ENCODE measurements at places on chromosomes 11 and 22.

DNA sequence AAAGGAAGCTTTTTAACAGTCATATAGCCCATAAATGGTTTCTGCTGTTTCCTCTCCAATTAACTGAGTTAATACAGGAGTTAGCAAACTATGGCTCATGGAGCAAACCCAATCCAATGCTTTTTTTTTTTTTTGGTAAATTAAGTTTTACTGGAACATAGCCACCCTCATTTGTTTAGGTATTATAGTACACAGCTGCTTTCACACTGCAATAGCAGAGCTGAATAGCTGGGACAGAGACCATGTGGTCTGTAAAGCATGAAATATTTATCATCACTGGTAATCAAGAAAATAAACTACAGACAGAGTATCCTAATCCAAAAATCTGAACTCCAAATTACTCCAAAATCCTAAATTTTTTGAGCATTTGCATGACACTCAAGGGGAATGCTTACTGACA is 53.7 kb downstream of the RDX start:
- DNase-seq: no peak

DNA sequence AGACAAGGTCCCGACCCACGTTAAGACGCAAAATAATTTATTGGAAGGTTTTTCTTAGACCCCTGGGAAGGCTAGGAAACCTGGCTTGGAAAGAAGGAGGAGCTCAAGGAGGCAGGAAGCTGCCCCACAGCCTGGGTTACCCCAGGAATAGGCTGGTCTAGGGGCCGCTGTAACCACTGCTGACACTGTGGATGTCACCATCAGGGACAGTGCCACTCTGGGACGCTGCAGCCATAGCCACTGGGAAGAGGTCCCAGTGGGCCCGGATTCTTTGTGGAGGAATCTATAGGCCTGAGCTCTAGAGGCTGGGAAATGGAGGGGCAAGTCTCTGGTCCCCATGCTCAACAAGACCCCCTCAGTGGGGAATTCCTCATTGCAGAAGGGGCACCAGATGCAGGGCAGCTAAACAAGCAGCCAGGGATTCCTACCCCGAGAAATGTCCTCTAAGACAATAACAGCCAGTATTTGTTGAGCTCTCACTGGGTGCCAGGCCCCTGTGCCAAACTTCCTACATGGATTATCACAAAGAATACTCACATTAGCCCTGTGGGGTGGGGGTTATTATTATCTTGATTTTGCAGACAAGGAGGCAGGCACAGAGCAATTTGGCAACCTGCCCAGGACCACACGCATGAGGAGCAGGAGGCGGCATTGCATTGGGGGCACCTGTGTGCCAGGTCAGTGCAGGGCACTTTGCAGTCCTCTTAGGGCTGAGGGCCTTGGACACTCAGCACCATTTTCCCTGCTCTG is 19.5 kb upstream of the CHKA start:
- no peak for DNase-seq

DNA sequence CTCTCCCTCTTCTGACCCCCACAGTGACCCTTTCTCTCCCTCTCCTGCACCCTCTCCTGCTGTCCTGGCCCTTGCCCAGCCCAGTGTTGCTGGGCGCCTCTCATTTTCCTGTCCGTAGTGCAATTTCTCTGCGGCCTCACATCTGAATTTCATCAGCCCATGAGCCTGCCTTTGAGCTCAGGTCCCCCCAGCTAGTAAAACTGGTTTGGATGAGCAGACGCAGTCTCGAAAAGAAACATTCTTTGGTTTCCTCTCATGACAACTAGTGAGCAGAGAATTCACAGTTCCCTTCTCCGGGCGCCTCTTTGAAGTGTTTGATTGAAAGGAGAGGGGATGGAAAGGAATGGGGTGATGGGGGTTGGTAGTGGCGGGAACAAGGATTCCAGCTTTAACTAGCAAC is 126.0 kb upstream of the CADM1 start:
- DNase-seq: no peak

DNA sequence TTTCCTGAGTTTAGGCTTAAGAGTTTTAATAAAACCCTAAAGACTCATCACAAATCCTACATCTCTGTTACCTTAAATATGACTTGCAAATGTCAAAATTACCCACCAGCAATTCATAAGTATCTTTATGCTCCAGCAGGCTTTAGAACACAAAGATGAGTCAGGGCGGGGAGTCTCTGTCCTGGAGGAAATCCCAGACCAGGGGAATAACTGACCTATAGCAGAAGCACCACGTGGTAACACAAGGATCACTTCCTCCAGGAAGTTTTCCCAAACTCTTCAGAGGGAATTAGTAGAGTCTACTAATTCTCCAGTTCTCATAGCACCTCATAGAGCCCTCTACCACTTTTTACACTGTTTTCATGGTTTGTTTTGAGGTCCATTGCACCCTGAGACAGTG is 217.0 kb downstream of the NAV2 start:
- DNase-seq: no peak

GRCh38 chr11:46207270-46207669 is 70.2 kb upstream of the CREB3L1 start:
- DNase-seq: no peak

GRCh38 chr11:2929531-2929949 is 320 bp upstream of the PHLDA2 start:
- no peak for DNase-seq

DNA sequence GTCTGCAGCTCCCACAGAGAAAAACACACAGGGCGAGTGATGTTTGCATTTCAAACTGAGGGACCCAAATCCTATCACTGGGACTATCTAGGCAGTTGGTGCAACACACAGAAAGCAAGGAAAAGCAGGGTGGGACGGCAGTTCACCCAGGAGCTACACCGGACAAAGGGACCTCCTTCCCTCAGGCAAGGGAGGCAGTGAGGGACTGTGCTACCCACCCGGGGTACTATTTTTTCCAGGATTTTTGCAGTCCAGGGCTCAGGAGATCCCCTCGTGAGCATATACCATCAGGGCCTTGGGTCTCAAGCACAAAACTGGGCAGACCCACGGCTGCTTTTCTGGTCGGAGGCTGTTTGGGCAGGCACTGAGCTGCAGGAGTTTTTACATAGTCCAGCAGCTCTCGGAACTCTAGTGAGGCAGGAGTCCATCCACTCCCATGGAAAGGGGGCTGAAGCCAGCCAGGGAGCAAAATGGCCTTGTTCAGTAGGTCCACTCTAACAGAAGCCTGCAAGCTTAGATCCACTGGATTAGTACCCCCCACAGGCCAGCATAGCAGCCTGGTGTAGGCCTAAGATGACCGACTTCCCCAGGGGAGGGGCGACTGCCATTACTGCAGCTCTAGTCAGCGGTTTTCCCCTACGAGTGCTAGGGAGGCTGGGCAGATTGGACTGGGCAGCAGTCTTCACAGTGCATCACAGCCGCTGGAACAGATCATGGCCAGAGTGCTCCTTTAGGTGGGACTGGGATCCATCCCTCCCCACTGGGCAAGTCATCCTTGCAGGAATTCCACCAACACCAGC is 28.2 kb downstream of the CARD18 start:
- DNase-seq: no peak

GRCh38 chr11:72454791-72455190 is 20.5 kb upstream of the CLPB start:
- DNase-seq: no peak

DNA sequence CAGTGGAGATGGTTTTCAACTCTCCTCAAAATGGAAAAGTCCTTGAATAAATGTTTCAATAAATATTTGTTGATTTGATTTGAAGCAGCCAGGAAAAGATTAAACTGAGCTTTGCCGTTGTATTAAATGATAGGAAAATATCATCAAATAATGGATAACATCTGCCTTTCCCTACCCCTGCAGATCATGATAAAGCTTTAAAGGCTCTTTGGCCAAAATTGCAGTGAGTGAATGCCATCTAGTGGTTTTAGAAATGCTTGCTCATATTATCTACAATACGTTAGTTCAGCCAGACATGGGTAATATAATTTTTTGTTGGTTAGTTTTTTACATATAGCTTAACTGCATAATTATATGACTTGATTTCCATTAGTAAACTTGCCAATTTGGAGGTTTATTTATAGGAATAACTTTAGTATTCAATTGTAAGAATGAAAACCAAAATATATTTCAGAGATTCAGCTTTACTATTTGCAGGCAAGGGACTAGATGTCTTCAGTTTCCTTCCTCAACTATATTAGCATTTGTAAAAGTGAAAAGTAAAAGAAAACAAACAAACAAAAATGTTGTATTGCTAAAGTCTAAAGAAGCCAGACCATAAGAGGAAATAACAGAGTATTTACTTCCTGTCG is 159.2 kb downstream of the MSANTD4 start:
- DNase-seq: no peak

GRCh38 chr11:85697747-85698146 is 11.8 kb upstream of the CCDC89 start:
- no peak for DNase-seq

GRCh38 chr11:106625566-106625965 is 392.7 kb downstream of the GUCY1A2 start:
- no peak for DNase-seq

- no peak for DNase-seq
Observed at GRCh38 chr22:50118557-50119168, 28.9 kb downstream of the MOV10L1 start.

DNA sequence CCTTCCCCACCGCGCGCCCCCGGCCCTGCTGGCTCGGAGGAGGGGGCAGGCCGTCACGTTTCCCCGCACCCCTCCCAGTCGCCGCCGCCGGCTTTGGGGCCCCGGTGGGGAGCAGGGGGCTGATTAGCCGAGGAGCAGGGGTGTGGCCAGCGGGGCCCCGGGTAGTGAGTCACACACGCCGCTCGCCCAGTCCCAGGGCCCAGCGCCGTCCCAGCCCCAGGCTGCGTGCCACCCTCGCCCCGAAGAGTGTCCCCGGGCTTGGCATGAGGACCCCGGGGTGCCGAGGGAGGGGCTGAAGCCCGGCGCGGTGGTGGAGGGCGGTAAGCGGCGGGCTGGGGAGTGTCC is 34.4 kb downstream of the PRDM11 start:
- peak; percentile 16 for DNase-seq

DNA sequence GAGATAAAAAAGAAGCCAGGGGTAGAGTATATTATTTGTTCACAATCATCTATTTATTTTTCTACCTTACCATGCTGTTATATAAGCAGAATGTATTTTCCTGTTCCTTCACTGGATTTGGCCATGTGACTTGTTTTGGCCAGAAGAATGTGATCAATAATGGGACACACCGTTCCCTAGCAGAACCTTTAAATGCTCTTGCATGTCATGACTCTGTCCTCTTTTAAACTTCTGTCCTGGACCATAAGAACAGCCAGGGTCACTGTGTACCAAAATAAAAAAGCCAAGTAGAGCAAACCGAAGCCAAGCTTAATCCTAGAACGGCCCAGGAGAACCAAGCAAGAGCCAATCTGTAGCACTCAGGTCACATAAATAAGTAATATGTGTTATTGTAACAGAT is 1682.4 kb downstream of the LRRC4C start:
- DNase-seq: no peak

- DNase-seq: no peak
Observed at GRCh38 chr11:73465871-73466270, 89.7 kb downstream of the RELT start.

- no peak for DNase-seq
Observed at GRCh38 chr11:86108890-86109638, 40.2 kb upstream of the PICALM start.

- DNase-seq: no peak
Observed at GRCh38 chr22:30717331-30717921, 22.8 kb downstream of the OSBP2 start.

GRCh38 chr11:2210366-2211112 is 38.9 kb upstream of the TH start:
- DNase-seq: no peak

GRCh38 chr11:114251815-114252337 is 44.3 kb upstream of the NNMT start:
- no peak for DNase-seq

- no peak for DNase-seq
Observed at GRCh38 chr22:45688600-45689080, 17.0 kb downstream of the ATXN10 start.

- DNase-seq: no peak
Observed at GRCh38 chr22:39475337-39475736, 18.5 kb downstream of the MGAT3 start.

GRCh38 chr22:22789922-22790845 is 97.4 kb upstream of the IGLL5 start:
- DNase-seq: no peak

DNA sequence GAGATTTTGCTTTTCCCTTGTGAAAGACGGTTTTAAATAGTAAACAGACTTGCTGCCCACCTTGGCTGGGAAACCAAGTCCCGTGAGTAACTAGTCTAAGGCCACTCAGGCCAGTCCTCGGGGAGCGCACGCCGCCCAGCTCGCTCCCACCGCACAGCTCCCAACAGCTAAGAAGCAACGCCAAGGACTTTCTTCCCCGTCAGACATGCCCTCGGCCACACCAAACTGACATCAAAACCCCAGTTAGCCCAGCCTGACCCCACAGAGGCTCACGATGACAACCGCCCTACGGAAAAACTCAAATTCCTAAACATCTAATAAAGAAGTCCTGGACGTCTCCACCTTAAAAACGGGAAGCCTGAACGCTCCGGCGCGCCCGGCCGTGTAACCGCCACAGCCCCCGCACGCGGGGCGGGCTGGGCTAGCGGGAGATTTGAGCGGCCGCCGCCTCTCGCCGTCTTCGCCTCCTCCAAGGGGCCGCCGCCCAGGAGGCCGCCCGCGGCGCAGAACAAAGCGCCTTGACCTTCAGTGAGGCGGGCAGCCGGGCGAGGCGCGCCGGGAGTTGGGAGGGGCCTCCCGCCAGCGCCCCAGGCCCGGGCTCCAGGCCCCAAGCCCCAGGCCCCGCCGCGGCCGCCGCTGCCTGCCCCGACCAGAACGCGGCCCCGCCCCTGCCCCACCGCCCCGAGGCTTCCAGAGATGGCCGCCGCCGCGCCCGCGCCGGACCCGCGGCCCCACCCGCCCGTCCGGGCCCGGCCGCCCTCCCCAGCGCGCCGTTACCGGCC is 486 bp downstream of the NAP1L4 start:
- no peak for DNase-seq

DNA sequence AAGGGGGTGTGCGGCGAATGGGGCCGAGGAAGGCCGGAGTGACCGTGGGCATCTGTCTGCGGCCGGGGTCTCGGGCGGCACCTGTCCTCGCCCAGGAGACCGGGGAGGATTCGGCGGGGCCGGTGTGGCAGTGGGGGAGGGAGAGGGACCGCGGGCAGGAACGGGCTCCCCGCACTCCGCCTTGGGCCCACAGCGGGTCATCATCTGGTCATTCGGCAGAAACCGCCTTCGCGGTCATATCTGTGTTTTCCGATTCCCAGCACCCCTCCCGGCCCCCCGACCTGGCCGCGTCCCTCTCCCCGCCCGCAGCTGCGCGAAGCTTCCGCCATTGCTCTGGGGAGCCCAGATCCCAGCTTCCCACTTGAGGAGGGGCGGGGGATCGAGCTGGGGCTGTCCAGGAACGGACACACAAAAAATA is 824 bp upstream of the CBX6 start:
- no peak for DNase-seq

GRCh38 chr11:38824573-38824972 is 2226.5 kb upstream of the RAG2 start:
- no peak for DNase-seq

DNA sequence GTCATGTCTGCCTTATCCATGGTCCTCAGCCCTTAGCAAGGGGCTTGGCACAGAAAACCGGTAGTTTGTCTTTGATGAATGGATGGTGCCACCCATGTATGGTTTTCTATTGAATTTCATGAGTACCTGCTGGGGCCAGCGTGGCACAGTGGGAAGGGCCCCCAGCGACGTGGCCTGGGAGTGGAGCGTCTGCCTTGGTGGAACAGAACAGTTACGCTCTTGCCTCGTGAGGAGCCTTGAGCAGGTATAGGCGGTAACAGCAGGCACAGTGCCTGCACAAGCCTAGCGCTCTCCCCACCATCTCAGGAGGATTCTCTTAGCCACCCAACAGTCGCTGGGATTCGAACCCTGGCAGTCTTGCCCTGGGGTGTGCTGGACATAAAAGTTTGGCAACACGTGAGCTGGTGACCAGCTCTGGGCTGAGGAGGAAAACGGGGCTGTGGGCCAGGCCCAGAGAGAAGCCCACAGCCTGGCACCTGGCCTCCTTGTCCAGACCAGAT is 3.0 kb upstream of the SSH3 start:
- DNase-seq: no peak

Measured in stimulated activated CD8-positive, alpha-beta memory T cell treated with anti-CD3 and anti-CD28 coated beads, Interleukin-2, amount 100 ng/mL, for 1 hour (primary cell).